Activated CD4-positive, alpha-beta T cell treated with anti-CD3 and anti-CD28 coated beads, Interleukin-2, amount 50 U/mL, for 4 hours (primary cell): ENCODE measurements at places on chromosomes 7 and 10.

DNA sequence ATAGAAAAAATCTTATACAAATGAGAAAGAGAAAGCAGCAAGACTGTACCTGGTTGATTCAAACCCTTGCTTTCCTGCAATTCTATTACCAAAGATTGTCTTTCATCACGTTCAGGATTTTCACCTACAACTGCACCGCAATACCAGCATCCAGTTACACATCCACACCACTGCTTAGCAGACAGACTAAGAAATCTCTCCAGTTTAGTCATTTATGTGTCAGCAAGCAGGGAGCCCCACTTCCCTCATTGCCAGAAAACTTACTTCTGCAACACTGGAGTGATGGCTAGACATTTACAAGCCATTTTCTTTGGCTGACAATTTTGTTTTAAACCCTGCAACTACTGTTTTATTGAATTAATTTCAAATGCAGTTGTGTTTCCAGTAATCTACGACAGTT is 359.6 kb upstream of the MEOX2 start:
- no peak for DNase-seq

- no peak for DNase-seq
Measured at GRCh38 chr7:78099715-78100394, 301.3 kb downstream of the PHTF2 start.

DNA sequence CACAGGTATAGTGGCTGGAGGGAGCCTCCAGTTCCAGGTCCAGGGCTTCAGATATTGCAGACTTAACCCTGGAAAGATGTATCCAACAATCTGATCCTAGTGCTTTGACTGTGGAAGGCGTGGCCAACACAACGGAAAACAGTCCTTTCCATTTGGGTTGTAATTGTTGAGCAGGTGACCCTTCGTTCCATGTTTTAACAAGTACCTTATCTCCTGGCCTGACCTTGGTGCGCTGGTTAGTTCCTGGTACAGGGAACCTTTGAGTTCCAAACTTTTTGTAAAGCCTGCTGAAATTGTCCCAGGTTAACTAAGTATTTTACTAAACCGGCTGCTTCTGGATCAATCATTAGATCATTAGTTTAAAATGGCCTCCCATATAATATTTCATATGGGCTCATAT is 23.9 kb upstream of the GIMAP6 start:
- no peak for DNase-seq

- DNase-seq = no peak
Measured at GRCh38 chr10:26733750-26734568, 36.5 kb downstream of the PDSS1 start.

GRCh38 chr10:52454491-52454890 is 140.4 kb downstream of the DKK1 start:
- no peak for DNase-seq

DNA sequence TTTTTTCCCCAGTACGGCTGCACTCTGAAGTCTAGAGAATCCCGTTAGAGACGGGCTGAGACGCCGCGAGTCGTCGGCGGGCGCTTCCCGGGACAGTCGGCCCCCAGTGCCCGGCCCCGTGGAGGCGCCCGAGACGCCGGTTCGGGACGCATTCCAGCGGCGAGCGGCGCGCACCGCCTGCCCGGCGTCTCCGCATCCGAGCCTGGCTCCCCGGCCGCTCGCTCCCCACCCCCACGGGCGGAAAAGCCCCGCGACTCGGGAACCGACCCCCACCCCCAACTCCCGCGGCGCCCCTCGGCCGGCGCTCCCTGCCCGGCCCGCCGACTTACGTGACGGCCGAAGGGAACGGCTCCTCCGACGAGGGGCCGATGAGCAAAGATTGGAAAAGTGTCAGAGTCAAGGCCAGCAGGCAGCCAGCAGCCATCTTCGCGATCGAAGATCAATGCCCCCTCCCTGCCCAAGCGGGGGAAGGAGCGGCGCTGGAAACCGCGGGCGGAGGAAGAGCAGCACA is 486 bp downstream of the CACNA2D1 start:
- no peak for DNase-seq

DNA sequence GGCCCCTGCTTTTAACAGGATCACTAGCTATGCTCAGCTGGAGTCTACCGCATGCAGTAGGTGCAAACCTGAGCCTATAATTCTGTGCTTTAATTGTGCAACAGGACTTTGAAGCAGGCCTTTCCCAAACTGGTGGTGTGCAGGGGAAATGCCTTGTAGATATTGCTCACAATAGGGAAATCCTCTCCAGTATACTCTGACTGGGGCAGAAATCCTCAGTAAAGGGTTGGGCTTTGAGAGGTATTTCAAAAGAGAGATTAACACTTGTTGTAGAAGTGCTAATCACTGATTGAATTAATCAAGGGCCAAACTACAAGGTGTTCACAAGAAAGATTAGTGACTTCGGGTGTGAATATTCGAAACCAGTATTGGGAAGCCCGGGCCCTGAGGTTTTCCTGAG is 58.5 kb upstream of the EXOC6 start:
- DNase-seq = no peak

DNA sequence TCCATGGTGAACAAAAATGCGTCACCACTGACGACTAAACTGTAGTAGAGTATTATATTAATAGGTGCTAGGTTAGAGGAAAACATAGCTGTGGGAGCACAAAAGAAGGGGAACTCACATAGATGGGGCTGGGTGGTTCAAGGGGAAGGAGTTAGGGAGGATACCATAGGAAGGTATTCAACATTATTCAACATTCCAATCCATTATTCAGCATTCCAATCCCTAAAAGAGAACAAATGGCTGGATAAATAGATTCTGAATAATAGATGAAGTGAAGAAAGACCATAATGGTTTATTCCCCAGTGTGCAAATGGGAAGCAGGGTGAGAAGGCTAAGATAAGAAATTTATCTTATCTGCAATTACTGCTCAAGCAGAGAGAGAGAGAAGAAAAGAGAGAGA is 61.4 kb downstream of the AASS start:
- no peak for DNase-seq

DNA sequence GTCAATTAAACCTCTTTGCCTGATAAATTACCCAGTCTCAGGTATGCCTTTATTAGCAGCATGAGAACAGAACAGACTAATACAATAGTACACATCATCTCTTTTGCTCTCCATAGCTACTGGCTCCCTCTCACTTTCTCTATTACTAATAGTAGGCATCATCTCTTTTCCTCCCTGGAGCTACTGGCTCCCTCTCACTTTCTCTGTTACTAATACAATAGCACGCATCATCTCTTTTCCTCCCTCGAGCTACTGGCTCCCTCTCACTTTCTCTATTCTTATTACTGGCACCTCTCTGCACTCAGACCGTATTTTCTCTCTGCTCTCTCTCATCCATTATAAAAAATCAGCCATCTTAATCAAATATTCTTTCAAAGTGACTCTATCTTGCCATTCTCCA is 37.1 kb downstream of the SLC25A13 start:
- no peak for DNase-seq

DNA sequence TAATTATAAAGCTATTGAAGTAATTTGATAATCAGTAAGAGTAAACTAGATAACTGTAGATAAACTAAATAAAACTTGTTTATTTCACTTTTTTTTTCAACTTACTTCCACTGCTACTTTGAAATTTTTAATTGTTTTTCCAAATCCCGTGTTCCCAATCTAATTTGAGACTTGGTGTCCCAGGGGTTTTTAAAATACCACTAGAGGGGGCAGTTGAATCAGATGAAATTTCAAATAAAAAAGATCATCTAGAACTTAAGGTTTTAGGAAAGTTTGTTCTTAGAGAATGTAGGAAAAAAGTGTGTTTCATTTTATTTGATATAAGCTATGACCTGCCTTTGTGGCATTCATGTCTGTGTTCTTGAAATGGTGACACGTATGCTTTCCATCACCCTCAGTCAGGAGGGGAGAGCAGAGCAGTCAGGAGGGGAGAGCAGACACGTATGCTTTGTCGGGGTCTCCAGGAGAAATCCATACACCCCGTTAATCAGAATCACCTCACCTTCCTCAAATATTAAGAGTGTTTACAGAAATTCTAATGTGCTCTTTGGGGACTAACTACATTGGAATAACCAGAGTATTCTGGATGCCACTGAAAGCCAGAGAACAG is 49.9 kb downstream of the C10orf67 start:
- DNase-seq = no peak
